ENCODE measurements at places on chromosomes 6 and 20.

GRCh38 chr6:82924799-82925535, 140.7 kb downstream of the UBE3D start:
- DNase-seq, result no peak

DNA sequence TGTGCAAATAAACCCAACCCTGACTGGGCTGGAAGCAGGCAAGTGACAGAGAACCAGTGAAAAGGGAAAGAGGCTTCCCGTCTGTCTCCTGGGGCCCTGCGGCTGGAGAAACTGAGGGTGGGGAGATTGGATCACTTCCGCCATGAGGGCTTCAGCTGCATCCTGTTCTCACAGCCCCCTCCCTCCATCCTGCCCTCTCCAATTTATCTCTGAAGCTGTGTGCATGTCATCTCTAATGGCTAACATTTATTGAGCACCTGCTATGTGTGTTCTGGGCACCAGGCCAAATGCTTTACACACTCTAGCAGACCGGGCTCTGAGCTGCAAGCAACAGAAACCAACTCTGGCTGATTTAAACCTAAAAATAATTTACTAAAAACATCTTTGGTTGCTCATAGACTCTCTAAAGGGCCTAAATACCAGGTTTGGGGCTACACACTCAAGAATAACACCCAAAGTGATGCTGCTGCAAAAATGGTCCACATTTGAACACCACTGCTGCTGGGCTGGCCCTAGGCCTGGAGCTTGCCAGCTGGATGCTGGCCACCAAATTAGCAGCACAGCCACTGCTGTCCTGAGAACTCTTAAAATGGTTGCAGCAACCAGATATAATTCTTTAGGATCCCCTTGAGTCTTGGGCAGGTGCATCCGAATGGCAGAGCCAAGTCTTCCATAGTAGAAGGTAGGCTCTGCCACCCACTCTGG, 123.6 kb upstream of the LRFN2 start:
- DNase-seq, result no peak

DNA sequence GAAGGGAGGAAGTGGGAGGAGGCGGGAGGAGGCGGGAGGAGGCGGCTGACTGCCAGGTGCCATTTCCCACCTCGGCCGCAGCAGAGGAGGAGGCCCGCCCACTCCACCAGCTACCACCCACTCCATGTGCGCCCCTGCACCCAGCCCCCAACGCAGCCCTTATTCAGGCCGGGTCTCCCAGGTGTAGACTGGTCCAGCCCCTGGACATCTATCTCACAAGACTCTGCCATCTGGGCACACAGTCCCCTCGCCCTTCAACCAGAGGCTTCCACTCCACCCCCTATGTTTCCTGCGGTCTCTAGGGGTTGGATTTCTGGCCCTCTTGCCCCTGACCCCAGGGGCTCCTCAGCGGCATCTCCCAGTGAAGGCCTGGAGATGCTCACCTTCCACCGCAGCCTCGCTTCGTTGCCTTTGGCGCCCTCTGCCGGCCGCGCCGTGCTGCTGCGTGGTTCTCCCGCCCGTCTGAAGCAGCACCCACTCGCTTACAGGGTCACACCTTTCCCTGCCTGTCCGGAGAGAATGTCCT, 32.6 kb upstream of the FAM83D start:
- DNase-seq, result peak; percentile 59

DNA sequence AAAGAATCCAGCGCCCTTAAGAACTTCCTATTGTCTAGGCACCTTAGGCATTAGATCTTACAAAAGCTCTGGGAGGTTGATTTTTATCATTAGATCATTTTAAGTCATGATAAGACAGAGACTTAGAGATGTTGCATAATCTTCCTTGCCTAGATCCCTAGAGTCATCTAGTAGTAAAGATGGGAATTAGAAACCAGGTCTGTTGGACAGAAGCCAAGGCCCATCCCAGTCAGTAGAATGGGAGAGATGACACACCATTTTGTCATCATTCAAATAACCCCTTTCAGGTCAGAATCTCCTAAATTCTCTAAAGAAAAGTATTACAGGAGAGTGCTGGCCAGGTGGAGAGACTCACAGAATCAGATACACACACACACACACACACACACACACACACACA, 579.1 kb downstream of the BMP2 start:
- no peak for DNase-seq

DNA sequence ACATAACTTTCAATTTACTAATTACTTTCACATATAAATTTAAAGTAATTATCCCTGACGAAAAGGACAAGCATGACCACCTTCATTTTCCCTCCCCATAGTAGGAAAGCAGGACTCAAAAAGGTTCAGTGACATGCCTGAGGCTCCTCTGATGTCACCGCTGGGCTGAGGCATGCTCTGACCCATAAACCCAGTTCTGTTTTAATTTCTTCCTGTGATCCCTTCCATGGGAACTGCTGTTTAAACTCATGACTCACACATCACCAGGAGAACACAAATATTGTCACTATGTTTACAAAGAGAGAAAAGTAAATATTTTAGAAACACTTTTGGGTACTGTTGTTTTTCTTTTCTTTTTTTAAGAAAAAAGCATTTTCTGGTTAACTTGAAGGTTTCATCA, 38.0 kb upstream of the NR2E1 start:
- DNase-seq, result peak; percentile 28

GRCh38 chr6:115544765-115545671, 515.7 kb downstream of the FRK start:
- DNase-seq, result no peak

- DNase-seq, result peak; percentile 77
Observed at GRCh38 chr6:20669571-20670314, 135.5 kb downstream of the CDKAL1 start.

- no peak for DNase-seq
Observed at GRCh38 chr6:90716376-90716775, 129.5 kb upstream of the MAP3K7 start.

- DNase-seq, result no peak
Observed at GRCh38 chr6:1600764-1601157, 9.0 kb upstream of the FOXC1 start.

DNA sequence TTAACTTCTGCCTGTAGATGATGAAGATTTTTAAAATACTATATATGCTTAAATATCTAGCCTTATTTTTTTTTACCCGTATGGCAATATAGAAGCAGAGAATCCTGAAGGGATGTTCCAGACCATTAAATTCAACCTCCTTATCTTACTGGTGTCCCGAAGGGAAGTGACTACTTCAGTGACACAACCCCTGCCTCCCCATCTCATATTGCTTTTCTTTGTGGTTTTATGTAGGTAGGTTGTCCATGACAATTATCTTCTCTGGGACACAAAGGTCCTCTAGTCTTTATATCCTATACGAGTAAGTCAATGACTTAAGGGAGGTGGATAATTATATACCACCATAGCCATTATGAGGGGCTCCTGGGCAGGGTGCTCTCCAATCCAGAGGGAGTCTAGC, 57.4 kb upstream of the EMILIN3 start:
- no peak for DNase-seq

- DNase-seq, result no peak
Observed at GRCh38 chr6:111522393-111523020, 39.5 kb upstream of the REV3L start.

GRCh38 chr6:145206247-145206907, 528.9 kb downstream of the EPM2A start:
- no peak for DNase-seq

- no peak for DNase-seq
Observed at GRCh38 chr20:2108987-2109386, 7.4 kb downstream of the STK35 start.

GRCh38 chr6:80903711-80904110, 797.2 kb downstream of the BCKDHB start:
- no peak for DNase-seq

GRCh38 chr6:44446626-44447300, 59.3 kb downstream of the CDC5L start:
- no peak for DNase-seq

DNA sequence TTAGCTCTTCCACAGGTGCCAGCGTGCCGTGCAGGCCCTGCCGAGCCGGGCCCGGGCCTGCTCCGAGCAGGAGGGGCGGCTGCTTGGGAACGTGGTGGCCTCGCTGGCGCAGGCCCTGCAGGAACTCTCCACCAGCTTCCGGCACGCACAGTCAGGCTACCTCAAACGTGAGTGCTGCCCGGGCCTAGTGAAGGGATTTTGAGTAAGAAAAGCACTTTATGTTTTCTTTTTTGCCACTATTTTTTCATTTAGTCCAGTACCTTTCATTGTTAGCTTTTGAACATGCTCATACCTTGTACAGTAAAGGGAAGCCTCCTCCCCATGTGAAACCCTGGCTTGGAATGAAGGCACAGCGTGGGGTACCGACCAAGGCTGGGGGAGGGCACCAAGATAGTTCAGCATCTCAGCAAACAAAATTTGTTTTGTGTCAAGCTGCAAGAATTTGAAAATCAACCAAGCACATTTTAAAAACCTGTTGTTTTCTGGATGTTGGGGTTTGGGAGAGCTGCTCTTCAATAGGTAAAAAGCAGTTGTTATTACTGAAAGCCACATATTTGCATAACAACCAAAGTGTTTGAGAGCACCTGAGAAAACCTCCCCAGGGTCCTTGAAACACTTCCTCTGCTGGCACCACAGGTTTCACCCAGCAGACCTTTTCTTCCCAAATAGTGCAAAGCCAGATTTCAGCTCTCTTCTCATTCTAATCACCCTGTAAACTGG, 18.4 kb downstream of the STX16 start:
- DNase-seq, result no peak

GRCh38 chr20:42399802-42400201, 781.6 kb upstream of the CHD6 start:
- DNase-seq, result no peak

DNA sequence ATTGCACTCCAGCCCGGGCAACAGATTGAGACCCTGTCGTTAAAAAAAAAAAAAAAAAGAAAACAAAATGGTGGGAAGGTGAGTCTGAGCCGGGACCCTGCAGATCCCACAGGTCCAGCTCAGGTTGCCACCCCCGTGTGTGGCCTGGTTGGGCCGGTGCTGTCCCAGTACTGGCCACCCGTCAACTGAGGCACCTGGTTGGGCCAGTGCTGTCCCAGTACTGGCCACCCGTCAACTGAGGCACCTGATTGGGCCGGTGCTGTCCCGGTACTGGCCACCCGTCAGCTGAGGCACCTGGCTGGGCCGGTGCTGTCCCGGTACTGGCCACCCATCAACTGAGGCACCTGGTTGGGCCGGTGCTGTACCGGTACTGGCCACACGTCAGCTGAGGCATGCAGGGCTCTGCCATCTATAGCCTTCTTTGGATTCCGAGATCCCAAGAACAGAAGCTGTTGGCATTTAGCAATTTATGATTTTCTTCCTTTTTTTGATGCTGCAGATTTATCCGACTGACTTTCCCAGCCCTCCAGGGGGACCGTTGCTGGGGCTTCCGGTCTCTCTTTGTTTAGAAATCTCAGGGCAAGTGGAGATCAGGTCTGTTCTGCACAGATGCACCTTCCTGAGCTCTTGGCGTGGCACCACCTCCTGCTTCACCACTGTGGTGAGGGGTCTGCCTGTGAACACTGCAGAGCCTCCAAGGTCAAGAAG, 113.8 kb downstream of the SYCP2 start:
- DNase-seq, result no peak

DNA sequence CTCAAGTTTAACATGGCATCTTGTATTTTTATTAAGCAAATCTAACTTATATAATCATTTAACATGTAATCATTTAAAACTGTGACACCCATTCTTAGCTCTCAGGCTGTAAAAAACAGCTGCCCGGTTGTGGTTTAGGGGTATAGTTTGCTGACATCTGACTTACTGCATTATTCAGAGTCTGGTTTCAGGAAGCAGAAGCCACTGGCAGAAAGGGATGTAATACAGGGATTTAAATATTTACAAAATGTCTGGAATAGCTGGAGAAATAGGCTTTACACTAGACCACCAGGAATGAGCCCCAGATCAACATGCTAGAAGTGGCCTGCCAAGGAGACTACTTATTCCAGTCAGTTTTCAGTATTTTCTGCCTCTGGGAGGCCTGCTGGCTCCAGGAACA, 421.1 kb downstream of the CD109 start:
- no peak for DNase-seq

GRCh38 chr6:136429264-136430065, 120.8 kb downstream of the MAP7 start:
- no peak for DNase-seq

- DNase-seq, result peak; percentile 51
Observed at GRCh38 chr6:4812068-4812467, 35.9 kb downstream of the CDYL start.

DNA sequence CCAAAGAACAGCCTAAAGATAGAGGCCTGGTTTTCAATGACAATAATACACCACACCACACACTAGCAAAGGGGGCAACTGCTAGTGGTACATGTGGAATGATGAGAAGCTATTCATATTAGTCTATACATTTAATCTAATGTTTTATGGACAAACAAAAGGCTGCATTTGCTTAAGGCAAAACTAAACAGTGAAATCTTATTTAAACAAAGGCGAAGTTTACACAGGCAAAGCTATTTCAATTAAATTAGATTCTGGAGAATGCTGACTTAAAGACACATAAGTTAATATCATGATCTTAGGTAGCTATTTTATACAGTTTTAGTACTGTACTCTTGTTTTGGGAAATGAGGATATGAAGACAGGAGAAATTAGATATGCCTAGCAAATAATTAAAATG, 53.9 kb upstream of the SIM1 start:
- DNase-seq, result no peak

- no peak for DNase-seq
Observed at GRCh38 chr6:125252891-125253290, 48.9 kb downstream of the HDDC2 start.

- no peak for DNase-seq
Observed at GRCh38 chr6:143362192-143362558, 88.3 kb downstream of the ADAT2 start.

- no peak for DNase-seq
Observed at GRCh38 chr6:166484863-166485262, 101.6 kb downstream of the RAMACL start.

DNA sequence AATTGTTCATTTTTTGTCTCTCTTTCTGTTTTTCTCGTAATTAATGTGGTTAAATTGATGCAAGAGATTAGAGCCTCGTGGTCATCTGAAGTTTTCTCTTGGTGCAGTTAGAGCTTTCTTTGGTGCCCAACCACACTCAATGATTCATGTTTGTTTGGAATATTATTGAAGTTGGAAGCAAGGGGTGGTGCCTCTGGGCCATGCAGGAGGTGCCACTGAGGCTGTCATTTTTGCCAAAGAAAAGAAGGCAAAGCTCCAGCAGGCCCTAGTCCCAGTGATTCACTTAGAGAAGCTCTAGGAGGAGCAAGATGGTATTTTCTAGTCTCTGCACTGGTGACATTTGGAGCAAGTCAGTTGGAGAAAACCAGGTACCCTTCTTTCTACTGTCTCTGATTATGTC, 144.5 kb upstream of the RALGAPA2 start:
- no peak for DNase-seq

GRCh38 chr20:56222201-56222600, 26.3 kb upstream of the MC3R start:
- DNase-seq, result no peak

GRCh38 chr6:44230034-44230675, 6.8 kb downstream of the SLC29A1 start:
- no peak for DNase-seq

GRCh38 chr6:135867332-135867731, 15.8 kb downstream of the PDE7B start:
- DNase-seq, result no peak

DNA sequence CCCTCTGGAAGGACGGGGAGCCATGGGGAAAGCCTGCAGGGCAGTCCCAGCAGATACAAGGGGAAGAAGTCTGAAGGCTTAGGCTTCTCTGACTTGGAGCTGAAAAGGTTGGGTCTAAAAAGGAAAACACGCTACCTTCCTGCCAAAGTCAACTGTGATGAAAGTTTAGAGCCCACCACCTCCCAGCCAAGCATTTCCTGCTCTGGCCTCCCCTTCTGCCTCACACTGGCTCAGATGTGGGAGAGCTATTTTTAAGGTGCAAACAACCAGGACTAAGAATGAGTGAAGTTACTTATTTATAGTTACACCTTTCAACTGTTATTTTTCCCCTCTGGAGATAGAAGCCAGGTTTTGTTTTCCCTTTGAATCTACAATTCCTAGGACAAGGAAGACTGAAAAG, 21.2 kb downstream of the NEDD9 start:
- DNase-seq, result no peak
